ENCODE measurements at places on chromosomes 12 and 14. TPM values are rescaled to one million over a fixed set of nuclear protein-coding genes. Genes with fewer than 3 reads are reported as not detected.

KRT2 gene
- total RNA-seq, result 0.28 TPM

TBK1 gene
- 16.3 TPM for total RNA-seq

RPL10L gene
- total RNA-seq, result not detected

TMTC2 gene
- total RNA-seq, result 6.0 TPM

GLIPR1L2 gene
- total RNA-seq, result 0.56 TPM

ATG2B gene
- total RNA-seq, result 4.9 TPM

SDR39U1 gene
- total RNA-seq, result 17.0 TPM
